Fibroblast of skin of abdomen (primary cell): ENCODE measurements at places on chromosomes 16 and 17.
A peak's percentile ranks its signal among the peaks of the same experiment; 100 is the strongest.

- DNase-seq = no peak
Observed at GRCh38 chr16:67278773-67279295, 498 bp upstream of the PLEKHG4 start.

GRCh38 chr17:40038882-40039513, 15.2 kb downstream of the MED24 start:
- DNase-seq = peak; percentile 69

DNA sequence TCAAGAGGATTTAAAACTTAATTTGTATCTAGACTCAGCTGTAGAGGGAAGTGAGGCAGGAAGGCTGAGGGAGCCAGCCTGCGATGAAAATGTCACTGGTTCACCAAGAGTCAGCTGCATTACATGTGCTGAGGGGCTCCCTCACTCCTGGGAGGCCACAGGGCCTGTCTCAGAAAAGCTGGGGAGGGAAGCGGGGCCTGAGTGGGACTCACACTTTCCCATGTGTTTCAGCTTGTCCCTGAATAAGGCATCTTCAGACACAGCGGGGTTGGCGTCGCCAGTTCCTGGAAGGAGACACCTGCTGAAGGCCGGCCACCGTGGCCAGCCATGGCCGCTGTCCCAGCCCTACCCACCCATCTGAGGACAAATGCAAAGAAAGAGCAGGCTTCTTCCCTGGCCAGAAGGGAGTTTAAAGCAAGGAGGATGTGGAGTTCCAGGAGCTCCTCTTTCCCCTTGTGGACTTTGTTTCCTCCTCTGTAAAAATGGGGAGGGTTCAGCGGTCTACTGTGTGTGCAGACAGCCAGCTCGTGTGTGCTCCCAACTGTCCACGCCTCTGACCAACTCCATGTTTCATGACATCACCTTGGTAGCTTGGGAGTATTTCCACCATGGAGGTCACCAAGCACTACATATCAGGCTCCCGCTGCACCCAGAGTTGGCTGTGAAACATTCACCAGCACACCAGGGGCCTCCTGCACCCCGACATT, 19.2 kb upstream of the MRPS23 start:
- DNase-seq = no peak

- no peak for DNase-seq
Observed at GRCh38 chr17:57377094-57377493, 120.8 kb downstream of the MSI2 start.

GRCh38 chr17:47720754-47721533, 12.1 kb upstream of the TBX21 start:
- peak; percentile 39 for DNase-seq

- DNase-seq = peak; percentile 13
Observed at GRCh38 chr17:41504246-41504977, 1.0 kb downstream of the KRT13 start.

DNA sequence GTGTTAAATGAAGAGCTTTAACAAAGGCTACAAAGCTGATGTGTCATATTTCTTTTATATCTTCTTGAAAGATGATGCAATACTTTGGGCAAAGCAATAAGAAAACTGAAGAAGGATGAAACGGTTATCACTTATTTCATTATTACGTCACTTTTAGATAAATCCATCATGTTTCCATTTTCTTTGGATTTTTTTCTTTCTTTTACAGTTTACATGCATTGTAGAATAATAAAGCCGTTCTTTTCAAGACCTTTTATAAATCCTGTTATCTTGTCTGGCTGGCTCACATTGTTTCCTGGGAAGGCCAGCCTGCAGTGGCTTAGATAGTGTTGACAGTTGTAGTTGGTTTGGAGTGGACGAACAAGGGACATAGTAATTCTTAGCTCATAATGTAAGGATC, 28.9 kb downstream of the TANC2 start:
- peak; percentile 23 for DNase-seq
